ENCODE measurements at places on chromosomes 2 and 18.

DNA sequence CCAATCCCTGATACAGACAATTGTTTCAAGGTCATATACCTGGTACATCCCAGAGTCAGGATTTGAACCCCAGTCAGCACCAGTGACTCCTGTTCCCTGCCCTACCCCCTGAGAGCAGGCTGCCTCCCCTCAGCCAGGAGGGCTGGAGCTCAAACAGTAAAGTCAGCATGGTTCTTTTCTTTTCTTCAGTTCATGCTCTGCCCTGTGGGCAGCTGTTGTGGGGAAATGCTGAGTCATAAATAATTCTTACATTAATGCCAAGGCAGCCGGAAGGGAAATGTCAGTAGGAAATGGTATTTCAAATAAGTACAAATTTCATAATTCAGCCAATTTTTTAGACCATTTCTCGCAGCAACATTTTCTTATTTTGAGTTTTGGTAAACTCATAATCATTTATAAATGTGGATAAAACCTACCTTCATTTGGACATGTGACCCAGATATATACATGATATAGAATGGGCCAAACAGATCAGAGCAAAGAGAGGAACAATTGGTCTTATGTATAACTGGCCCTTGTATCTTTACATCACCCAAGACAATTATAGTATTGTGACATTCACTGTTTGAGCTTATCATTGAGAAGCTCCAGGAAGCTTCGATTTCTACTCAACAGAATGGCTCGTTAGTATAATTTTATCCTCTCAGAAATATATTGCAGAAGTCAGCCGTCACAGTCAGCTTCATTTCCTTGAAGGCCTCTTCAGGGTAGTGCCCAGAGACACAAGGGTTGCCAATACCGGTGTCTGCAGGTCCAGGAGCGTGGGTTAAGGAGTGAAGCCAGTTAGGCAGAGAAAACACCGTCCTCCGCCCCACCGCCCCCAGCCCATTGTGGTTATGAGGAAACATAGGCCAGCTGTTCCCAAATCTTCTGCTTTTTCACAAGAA lies 28.0 kb upstream of the SCYGR1 start:
- DNase-seq, result peak; percentile 32

- no peak for DNase-seq
Observed at GRCh38 chr18:78827141-78827540, 152.5 kb upstream of the SALL3 start.

GRCh38 chr2:171522788-171523087 lies 464 bp downstream of the CYBRD1 start:
- no peak for DNase-seq

GRCh38 chr18:8507915-8508705 lies 101.1 kb upstream of the RAB12 start:
- no peak for DNase-seq

GRCh38 chr2:108239786-108240185 lies at the start of gene SULT1C3:
Gene SULT1C3, plus strand, starts transcription at chr2:108239968. Its CDS starts 7,227 bp downstream, at chr2:108247195.
- no peak for DNase-seq

GRCh38 chr2:233481368-233482142 lies 85.0 kb downstream of the USP40 start:
- DNase-seq, result no peak

- DNase-seq, result no peak
Observed at GRCh38 chr2:96869822-96870625, at the start of gene SEMA4C. Gene SEMA4C, minus strand, starts transcription at chr2:96870080. Its CDS starts 2,194 bp downstream, at chr2:96867886.

DNA sequence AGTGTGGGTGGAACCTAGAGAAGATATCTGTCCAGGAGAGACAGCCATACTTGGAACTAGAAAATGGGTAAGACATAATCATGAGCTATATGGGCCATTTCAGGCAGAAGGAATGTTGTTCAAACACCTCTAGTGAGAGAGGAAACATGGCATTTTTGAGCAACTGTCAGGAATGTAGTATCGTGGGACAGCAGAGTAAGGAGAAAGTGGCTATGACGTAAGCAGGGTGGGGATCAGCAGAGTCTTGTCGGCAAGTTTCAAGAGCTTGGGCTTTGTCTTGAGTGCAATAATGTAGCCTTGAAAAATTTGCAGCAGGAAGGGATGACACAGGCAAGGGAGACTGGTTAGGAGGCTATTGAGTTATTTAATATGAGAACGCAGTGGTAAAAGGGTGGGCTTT lies 20.4 kb downstream of the SERPINB7 start:
- DNase-seq, result no peak

DNA sequence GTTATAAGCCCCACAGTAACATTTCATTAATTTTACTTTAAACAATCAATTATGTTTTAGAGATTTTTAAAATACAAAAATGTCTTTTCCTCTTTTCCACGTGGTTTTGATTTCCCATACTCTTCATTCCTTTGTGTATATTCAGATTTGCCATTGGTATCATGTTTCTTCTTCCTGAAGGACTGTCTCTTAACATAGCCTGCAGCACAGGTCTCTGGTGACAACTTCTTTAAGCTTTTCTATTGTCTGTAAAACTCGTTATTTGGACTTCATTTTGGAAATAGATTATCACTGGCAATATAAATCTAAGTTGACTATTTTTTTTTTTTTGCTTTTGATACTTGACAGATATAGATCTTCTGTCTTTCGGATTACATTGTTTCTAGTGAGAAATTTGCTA lies 115.2 kb upstream of the KLHL29 start:
- DNase-seq, result no peak

GRCh38 chr2:27249891-27250651 lies 12.8 kb downstream of the SLC30A3 start:
- no peak for DNase-seq

- no peak for DNase-seq
Observed at GRCh38 chr18:50871846-50872245, 7.1 kb upstream of the ME2 start.

DNA sequence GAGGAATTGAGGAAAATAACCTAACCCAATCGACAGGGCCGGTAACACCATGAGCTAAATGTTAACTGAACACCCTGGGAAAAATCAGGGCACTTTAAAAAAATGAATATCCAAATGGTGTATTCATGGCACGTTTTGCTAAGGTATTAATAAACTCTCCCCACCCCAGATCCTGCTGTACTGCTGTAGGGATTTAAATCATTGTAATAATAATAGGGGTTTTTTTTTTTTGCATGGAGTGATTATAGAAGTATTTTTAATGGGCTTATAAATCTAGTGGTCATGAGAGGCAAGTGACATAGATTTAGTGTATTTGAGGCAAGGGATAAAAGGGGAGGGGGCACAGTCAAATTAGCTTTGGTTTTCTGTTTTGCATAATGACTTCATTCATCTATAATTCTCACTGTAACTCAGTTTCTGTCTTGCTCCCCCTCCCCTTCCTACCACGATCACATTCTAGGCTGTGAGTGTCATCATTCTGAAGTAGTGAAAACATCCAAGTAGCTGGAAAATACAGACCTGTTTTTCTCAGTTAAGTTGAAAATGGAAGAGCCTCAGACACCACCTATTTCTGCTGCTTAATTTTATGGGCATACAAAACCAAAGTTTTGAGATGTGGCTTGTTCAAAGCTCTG lies 18.2 kb upstream of the MGAT5 start:
- DNase-seq, result no peak
